ENCODE measurements at places on chromosomes 11 and 22.

DNA sequence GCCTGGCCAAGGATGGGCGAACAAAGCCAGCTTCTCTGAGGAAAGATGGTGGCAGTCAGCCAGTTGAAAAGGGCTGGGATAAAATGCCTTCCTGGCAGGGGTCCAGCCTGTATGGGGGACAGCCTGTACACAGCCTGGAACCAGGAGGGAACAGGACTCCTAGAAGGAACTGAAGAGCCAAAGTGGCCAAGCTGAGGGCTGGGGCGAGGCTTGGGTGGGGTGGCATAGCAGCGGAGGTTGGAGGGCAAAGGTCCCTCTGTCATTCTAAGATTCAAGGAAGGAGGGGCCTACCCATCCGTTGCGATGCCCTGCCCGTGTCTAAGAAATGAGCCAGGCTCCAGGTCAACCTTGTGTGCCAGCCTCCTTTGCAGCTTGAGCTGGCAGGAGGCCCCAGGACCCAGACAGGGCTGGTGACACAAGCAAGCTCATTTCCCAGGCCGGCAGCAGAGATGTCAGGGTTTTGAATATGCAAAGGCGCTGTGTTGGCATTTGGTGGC is 22.6 kb downstream of the FADD start:
- no peak for DNase-seq

GRCh38 chr11:86101493-86101892 is 32.6 kb upstream of the PICALM start:
- no peak for DNase-seq

GRCh38 chr22:42176255-42176915 is 45.8 kb upstream of the CYP2D6 start:
- no peak for DNase-seq

DNA sequence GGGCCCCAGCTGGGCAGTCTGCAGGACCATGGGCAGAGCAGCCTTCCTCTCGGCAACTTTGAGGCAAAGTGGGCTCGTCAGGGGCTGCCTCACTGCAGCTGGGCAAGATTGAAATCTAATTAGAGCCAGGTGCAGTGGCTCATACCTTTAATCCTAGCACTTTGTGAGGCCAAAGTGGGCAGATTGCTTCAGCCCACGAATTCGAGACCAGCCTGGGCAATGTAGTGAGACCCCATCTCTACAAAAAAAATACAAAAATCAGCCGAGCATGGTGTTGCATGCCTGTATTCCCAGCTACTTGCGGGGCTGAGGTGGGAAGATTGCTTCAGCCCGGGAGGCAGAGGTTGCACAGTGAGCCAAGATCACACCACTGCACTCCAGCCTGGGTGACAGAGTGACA is 34.2 kb downstream of the ARHGAP8 start:
- no peak for DNase-seq

GRCh38 chr11:72221386-72222075 is 3.0 kb upstream of the INPPL1 start:
- DNase-seq, result no peak

DNA sequence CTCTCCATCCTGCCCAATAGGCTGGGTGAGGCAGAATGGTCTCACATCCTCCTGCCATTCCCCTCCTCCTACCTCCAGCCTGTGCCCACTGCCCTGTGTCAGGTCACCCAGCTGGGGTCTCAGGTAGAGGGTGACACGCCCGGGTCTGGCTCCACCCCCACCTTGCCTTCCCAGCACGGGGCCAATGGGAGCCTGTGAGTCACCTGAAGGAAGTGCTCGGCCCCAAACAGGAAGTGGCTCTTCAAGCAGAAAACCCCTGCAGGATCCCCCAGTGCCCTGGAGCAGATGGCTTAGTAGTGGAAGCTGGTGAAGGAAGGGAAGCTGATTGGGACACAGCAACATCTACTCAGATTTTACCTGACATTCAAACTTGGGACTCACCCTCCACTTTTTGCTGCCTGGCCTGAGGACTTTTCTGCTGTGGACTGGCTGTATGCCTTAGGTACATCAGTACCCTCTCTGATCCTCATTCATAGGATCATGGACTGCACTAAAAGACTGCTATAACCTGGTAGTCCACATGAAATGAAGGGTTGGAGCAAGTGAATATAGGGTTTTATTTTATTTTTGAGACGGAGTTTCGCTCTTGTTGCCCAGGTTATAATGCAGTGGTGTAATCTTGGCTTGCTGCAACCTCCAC is 33.4 kb downstream of the GDPD5 start:
- no peak for DNase-seq

GRCh38 chr11:12680246-12680939 is 6.2 kb downstream of the TEAD1 start:
- peak; percentile 18 for DNase-seq

DNA sequence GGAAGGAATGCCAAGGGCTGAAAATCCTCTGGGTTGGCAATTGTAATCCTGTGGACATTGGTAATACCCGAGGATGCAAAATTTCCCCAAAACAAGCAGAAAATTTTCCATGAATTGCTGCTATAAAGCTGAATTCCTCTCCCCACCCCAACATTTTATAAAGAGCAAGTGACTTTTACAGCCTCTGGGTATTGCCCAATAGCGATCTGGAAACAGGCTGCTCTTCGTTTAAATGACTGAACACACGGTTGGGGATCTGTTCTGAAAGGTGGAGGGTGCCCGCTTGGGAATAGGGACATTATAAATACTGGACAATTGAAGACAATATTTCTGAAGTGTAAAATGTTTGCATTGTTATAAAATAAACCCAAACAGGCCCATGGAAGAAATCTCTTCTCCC is 20.6 kb downstream of the EHF start:
- DNase-seq, result no peak

DNA sequence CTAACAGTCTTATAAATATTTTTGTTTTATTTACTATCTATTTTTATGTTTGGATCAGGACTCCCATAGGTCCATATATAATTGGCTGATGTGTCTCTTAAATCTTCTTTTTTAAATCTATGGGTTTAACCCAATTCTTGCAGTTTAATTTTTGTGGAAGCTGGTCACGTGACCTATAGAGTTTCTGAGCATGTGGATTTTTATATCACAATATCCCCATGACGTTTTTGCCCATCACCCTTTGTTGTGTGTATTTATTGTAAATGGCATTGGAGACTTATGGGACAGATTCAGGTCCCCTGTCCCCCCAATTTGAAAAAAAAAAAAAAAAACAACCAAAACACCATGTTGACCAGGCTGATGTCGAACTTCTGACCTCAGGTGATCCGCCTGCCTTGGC is 78.8 kb upstream of the PRODH start:
- DNase-seq, result no peak

DNA sequence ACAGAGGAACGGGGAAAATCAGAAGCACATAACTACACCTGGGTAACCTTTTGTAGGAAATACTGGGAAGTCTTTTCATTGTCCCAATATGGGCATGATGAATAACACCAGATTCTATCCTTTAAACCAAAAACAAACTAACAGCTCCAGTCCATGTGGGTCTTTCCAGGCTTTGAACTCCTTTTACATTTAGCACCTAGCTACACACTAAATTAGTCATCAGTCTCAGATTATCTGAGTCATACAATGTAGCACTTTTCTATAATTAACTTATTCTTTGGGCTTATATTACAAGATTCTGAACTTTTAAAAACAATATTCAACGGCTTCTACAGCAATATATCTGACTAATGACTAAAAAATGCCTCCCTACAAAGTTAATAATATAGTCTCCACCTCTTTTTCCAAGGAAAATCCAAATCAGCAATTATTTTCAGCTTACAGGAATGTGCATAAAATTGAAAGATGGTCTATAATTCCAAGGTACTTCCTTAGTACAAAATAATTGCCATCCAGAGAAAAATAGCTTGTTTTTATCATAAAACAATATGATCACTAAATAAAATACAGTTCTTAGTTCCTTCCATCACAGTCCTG is 26.3 kb downstream of the STK33 start:
- DNase-seq, result no peak

Data from thoracic aorta (tissue), 2 donors.